ENCODE measurements at places on chromosomes 4 and X.

GRCh38 chr4:109511414-109511813, 48.6 kb upstream of the MCUB start:
- DNase-seq: no peak

GRCh38 chrX:121579016-121579760, 531.8 kb downstream of the GLUD2 start:
- no peak for DNase-seq

- no peak for DNase-seq
Measured at GRCh38 chr4:83605744-83606172, 69.8 kb downstream of the GPAT3 start.

GRCh38 chr4:148828291-148828690, 386.1 kb upstream of the NR3C2 start:
- no peak for DNase-seq

GRCh38 chrX:96761566-96761965, 76.9 kb downstream of the DIAPH2 start:
- no peak for DNase-seq

DNA sequence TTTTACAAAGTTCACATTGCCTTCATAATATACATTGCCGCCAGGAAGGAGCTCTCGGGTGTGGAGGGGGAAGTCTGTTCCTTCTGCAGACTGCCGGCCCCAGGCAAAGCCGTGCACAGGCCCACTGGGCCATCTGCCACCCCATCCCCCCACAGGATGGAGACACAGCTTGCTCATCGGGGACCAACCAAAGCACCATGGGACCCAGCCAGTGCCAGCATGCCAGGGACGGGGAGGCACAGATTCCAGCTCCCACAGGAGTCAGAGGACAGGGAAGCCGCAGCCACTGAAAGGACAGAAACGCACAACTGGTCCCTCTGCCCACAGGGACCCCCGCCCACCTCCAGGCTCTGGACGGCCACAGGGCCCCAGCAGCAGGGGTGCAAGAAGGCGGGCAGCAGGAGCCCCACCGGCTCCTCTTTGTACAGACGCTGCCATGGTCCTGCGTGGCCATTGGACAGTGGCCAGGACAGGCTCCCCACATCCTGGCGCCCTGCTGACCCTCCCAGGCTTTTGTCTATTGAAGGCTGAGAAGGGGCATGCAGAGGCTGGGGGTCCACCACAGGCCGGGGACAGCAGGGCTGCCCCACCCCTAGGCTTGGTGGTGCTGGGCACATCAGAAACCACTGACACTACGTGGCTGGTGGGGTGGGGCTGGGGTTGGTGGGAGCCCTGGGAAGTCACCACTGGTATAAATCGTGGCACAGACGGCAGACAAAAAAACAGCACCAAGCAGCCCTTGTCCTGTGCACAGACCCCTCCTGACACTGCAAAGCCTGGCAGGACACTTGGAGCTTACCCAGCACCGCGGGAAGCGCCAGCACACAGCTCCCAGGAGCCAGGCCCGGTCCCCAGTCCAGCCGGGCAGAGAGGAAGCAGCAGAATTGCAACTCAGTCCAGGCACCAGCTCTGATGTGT, 89.0 kb downstream of the FAM53A start:
- DNase-seq: no peak

DNA sequence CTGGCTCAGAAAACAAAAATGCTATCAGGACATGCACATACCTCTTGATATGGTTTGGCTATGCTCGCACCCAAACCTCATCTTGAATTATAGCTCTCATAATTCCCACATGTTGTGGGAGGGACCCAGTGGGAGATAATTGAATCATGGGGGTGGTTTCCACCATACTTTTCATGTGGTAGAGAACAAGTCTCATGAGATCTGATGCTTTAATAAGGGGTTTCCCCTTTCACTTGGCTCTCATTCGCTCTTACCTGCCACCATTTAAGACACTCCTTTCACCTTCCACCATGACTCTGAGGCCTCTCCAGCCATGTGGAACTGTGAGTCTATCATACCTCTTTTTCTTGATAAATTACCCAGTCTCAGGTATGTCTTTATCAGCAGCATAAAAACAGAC, 958.6 kb downstream of the TRAM1L1 start:
- DNase-seq: no peak

GRCh38 chrX:101393530-101394305, 2.9 kb downstream of the RPL36A start:
- DNase-seq: no peak

DNA sequence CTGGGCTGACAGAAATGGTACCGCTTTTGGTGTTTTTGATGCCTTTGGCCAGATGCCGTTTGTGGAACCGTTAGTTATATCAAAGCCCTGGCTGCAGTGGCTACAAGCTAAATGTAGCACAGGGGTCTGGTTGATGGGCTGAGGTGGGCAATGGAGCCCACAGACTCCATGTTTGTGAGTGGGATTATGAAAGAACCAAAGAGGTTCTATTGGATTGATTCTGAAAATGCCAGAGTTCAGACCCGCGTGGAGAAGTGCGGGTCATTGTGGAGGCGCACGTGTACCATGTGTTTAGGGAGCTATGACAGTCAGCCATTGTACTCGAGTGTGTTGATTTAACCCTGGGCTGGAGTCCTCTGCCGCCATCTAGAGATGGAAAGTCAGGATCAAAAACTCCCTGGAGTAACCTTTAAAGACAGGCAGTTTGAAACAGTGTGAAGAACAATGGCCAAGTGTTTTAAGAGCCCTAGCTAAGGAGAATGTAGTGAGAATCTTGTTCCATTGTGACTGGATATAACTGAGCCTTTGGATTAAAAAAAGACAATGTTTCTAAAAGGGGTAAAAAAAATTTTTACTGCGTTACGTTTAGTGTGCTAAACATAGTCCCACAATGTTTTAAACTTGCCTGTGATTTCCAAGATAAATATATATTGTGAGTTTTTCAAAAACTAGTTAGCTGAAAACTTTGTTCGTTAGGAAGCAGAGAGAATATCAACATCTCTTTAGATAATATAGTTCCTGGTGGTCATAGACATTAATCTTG, 12.7 kb downstream of the ART3 start:
- DNase-seq: no peak

DNA sequence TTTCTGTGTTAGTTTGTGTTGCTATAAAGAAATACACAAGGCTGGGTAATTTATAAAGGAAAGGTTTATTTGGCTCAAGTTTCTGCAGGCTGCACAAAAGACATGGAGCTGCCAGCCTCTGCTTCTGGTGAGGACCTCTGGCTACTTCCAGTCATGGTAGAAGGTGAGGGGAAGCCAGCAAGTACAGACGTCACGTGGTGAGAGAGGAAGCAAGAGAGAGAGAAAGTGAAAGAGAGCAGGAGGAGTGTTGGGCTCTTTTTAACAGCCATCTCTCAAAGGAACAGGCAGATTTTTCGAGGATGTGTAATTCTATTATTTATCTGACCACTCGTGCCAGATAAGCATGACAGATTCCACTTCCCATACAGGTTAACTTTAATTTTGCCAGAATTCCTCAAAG, 1199.1 kb downstream of the ADGRL3 start:
- no peak for DNase-seq

- DNase-seq: no peak
Measured at GRCh38 chrX:139751053-139751452, 43.1 kb upstream of the MCF2 start.

- DNase-seq: no peak
Measured at GRCh38 chr4:14345356-14345775, 656.9 kb upstream of the CPEB2 start.

GRCh38 chrX:115561605-115562479, 868 bp downstream of the PLS3 start:
- DNase-seq: no peak

GRCh38 chrX:3252744-3253143, 93.7 kb downstream of the MXRA5 start:
- no peak for DNase-seq

DNA sequence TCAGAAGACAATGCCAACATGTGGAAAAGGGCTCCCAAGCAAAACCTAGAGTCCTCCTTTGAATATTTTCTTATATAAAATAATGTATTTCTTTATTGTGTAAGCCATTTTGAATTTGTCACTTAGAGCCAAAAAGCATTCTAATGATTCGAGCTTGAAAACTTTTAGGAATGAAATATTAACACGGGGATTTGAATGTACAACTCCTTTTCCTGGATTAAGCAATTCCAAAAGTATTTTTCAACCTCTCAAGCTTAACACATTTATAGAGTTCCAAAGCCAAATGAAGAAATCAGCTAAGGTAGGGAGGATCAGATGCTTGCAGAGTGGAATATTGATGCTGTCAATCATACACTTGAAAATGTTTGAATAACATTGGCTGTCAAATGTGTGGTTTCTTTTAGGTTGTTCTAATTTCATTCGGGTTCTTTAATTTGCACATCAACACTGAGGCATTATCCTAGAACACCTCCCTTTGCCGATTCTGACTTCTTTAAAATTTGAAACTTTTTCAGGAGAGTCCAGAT, 67.2 kb upstream of the ETNPPL start:
- no peak for DNase-seq

GRCh38 chr4:52949336-52949735, 87.2 kb downstream of the RASL11B start:
- no peak for DNase-seq

DNA sequence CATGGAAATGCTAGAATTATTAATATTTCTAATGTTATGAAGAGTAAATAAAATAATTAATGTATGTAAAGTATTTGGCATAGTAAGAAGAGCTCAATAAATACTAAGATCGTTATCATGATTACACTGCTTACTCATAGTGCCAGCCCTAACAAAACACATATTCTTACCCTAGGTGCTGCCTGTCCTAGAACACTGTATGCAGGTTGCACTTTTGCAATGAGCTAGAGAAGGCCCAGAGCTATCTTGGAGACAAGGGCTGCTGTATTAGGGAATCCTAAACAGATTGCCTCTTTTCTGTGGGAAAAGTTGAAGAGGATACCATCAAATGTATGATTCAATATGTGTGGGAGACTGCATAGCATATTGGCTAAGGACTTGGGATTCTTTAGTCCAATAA, 48.0 kb upstream of the TMEM164 start:
- DNase-seq: no peak

GRCh38 chr4:20490734-20491133, 209.5 kb upstream of the PACRGL start:
- no peak for DNase-seq

DNA sequence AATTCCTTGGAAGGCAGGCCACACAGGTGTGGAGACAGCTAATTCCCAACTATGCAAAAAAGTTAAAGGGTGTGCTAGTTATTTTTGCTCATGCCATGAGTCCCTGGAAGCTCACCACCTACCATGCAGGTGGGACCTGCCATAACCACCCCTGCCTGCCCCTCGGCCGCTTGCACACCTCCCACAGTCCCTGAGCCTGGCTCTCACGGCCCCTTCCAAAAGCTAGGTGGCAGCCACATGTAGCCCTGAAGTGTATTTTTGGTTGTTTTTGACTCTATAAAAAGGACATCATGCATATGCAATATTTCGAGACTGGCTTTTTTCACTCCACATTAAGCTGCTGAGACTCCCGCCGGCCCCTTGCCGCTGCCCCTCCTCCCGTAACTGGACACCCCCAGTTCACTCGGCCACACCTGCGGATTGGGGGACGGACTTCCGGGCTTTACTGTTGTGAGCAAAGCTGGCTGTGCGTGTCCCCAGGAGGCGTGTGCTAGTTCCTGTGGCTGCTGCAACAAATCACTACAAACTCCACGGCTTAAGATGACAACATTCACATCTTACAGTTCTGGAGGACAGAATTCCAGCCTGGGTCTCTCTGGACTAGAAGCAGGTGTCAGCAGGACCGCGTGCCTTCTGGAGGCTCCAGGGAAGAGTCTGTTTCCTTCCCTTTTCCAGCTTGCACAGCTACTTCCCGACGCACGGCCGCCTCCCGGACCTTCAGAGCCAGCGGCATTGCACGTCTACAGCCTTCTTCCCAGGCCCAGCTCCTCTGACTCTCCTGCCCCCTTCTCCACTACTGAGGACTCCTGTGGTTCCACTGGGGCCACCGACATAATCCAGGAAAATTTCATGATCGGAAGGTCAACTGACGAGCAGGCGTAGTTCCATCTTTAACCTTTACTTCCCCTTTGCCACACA, 24.8 kb downstream of the ZFYVE28 start:
- DNase-seq: no peak

DNA sequence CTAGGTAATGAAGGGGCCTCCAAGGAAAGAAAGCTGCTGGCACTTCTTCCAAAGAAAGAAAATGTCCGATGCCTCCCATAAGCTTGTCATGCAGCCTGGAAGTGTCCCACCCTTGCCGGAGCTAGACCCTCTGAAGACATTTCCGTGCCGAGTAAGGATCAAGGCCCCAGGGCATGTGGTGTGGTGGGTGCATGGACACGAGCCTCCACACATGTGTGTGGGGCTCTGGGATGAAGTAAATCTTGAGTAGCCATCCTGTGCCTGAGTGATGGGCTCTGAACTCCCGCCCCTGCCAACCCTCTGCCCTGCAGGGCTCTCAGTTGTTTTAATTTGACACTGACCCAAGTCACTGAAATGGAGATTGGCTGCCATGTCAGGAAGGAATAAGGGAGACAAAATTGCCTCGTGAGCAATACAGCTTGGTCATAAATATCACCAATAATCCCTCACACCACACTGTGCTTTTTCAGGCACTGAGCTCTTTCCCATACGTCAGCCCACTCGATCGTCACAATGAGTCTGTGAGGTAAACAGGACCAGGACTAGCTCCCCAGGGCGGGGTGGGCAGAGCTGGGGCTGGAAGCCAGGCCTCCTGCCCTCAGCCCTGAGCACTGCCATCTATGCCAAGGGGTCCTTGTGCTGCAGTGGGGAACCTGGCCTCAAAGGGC, 24.6 kb downstream of the CNGA2 start:
- no peak for DNase-seq

- DNase-seq: no peak
Measured at GRCh38 chrX:15747626-15748173, 9.6 kb downstream of the CA5B start.

- DNase-seq: peak; percentile 6
Measured at GRCh38 chr4:105709081-105709450, 482 bp downstream of the GSTCD start.

GRCh38 chrX:107374132-107374531, 75.3 kb upstream of the FRMPD3 start:
- no peak for DNase-seq
